Neural crest cell (in vitro differentiated cells): ENCODE measurements at places on chromosomes 4 and X.

GRCh38 chrX:47483306-47484268 lies 565 bp upstream of the ZNF41 start:
- H3K36me3 ChIP-seq = peaks cover 3% of the 10 kb centered on the region
- H3K4me3 ChIP-seq = peak overlapping the region; percentile 90
- peak; percentile 12 for DNase-seq
- peak overlapping the region; percentile 86 for H3K27ac ChIP-seq

GRCh38 chr4:15479913-15480185 lies 10.2 kb downstream of the CC2D2A start:
- no peak overlapping the region for H3K27ac ChIP-seq
- H3K36me3 ChIP-seq = peaks cover 32% of the 10 kb centered on the region
- DNase-seq = no peak
- no peaks in the 10 kb centered on the region for H3K27me3 ChIP-seq
- peak overlapping the region; percentile 90 for H3K4me3 ChIP-seq
- peaks cover 22% of the 10 kb centered on the region for H3K4me1 ChIP-seq

GRCh38 chr4:17320046-17320445 lies 191.8 kb downstream of the QDPR start:
- peaks cover 2% of the 10 kb centered on the region for H3K36me3 ChIP-seq
- DNase-seq = no peak
- no peaks in the 10 kb centered on the region for H3K27me3 ChIP-seq
- H3K27ac ChIP-seq = no peak overlapping the region
- peaks cover 12% of the 10 kb centered on the region for H3K4me1 ChIP-seq

GRCh38 chrX:29617725-29618124 lies 597.6 kb upstream of the MAGEB2 start:
- no peak for DNase-seq
- peaks cover 11% of the 10 kb centered on the region for H3K4me1 ChIP-seq
- no peak overlapping the region for H3K27ac ChIP-seq

GRCh38 chr4:79176351-79176750 lies 149.5 kb downstream of the NAA11 start:
- H3K4me3 ChIP-seq = no peak overlapping the region
- no peak for DNase-seq
- H3K27me3 ChIP-seq = no peaks in the 10 kb centered on the region
- no peaks in the 10 kb centered on the region for H3K4me1 ChIP-seq
- H3K36me3 ChIP-seq = no peaks in the 10 kb centered on the region

- H3K27ac ChIP-seq = no peak overlapping the region
- H3K36me3 ChIP-seq = no peaks in the 10 kb centered on the region
- no peak for DNase-seq
- H3K27me3 ChIP-seq = peaks cover 2% of the 10 kb centered on the region
These were observed 35.8 kb upstream of the TNIP3 start for GRCh38 chr4:121199742-121200561.

DNA sequence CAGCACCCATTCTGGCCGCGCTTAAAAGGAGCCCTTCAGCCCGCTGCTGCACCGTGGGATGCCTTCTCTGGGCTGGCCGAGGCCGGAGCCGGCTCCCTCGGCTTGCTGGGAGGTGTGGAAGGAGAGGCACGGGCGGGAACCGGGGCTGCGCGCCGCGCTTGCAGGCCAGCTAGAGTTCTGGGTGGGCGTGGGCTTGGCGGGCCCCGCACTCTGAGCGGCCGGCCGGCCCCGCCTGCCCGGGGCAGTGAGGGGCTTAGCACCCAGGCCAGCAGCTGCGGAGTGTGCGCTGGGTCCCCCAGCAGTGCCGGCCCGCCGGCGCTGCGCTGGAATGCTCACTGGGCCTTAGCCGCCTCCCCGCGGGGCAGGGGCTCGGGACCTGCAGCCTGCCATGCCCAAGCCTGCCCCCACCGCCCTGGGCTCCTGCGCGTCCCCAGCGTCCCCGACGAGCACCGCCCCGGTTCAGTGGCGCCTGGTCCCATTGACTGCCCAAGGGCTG lies 111.3 kb downstream of the PCDH18 start:
- H3K27ac ChIP-seq = no peak overlapping the region
- peaks cover 3% of the 10 kb centered on the region for H3K36me3 ChIP-seq
- DNase-seq = no peak
- no peaks in the 10 kb centered on the region for H3K27me3 ChIP-seq

- no peak overlapping the region for H3K27ac ChIP-seq
These were observed 70.0 kb downstream of the UGT8 start for GRCh38 chr4:114668577-114668976.

- H3K27ac ChIP-seq = no peak overlapping the region
- peaks cover 7% of the 10 kb centered on the region for H3K4me1 ChIP-seq
- no peak overlapping the region for H3K4me3 ChIP-seq
- H3K36me3 ChIP-seq = peaks cover 5% of the 10 kb centered on the region
- DNase-seq = no peak
These were observed 6.3 kb upstream of the USP53 start for GRCh38 chr4:119206178-119206577.

- no peak overlapping the region for H3K27ac ChIP-seq
- DNase-seq = no peak
- H3K27me3 ChIP-seq = no peaks in the 10 kb centered on the region
- no peak overlapping the region for H3K4me3 ChIP-seq
- peaks cover 16% of the 10 kb centered on the region for H3K4me1 ChIP-seq
- peaks cover 29% of the 10 kb centered on the region for H3K36me3 ChIP-seq
These were observed 11.5 kb upstream of the GPM6B start for GRCh38 chrX:13828392-13828791.

DNA sequence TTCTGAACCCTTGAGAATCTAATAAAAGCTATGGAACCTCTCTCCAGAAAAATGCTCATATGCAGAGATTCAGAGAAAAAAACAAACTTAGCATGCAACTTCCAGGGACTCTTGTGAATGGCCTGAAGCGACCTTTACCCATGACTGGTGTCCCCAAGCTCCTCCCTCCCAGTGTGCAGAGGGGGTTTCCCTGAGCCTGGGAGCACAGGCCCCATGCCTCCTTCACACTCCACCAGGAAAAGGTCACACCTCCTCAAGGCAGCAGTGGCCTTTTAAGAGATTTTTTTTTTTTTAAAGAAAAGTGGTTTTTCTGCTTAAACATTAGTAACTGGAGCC lies 13.3 kb upstream of the UBA6 start:
- DNase-seq = no peak
- H3K36me3 ChIP-seq = peaks cover 5% of the 10 kb centered on the region
- no peaks in the 10 kb centered on the region for H3K27me3 ChIP-seq
- H3K4me1 ChIP-seq = peaks cover 24% of the 10 kb centered on the region
- no peak overlapping the region for H3K4me3 ChIP-seq

GRCh38 chr4:98969878-98970785 lies 25.4 kb upstream of the METAP1 start:
- no peak overlapping the region for H3K4me3 ChIP-seq
- no peaks in the 10 kb centered on the region for H3K27me3 ChIP-seq
- no peaks in the 10 kb centered on the region for H3K36me3 ChIP-seq
- H3K4me1 ChIP-seq = peaks cover 28% of the 10 kb centered on the region
- no peak overlapping the region for H3K27ac ChIP-seq

GRCh38 chr4:118034053-118034785 lies at the start of gene NDST3:
Gene NDST3 (plus strand): TSS chr4:118034486. CDS start chr4:118053911, 19,425 bp downstream.
- H3K27me3 ChIP-seq = peaks cover 3% of the 10 kb centered on the region
- H3K4me3 ChIP-seq = peak within 1 kb of the TSS; percentile 92
- H3K4me1 ChIP-seq = peaks cover 13% of the 10 kb centered on the region

- no peak for DNase-seq
- H3K4me3 ChIP-seq = no peak overlapping the region
- peaks cover 6% of the 10 kb centered on the region for H3K27me3 ChIP-seq
- H3K4me1 ChIP-seq = no peaks in the 10 kb centered on the region
- H3K27ac ChIP-seq = no peak overlapping the region
These were observed 34.7 kb downstream of the DCHS2 start for GRCh38 chr4:154456889-154457288.

- H3K4me1 ChIP-seq = no peaks in the 10 kb centered on the region
- H3K27me3 ChIP-seq = no peaks in the 10 kb centered on the region
- H3K36me3 ChIP-seq = no peaks in the 10 kb centered on the region
- H3K4me3 ChIP-seq = no peak overlapping the region
These were observed 413.5 kb upstream of the GRIA3 start for GRCh38 chrX:122770581-122770980.

GRCh38 chrX:35809781-35810180 lies 11.6 kb downstream of the MAGEB16 start:
- no peak overlapping the region for H3K4me3 ChIP-seq
- H3K27ac ChIP-seq = no peak overlapping the region
- H3K4me1 ChIP-seq = no peaks in the 10 kb centered on the region
- no peaks in the 10 kb centered on the region for H3K27me3 ChIP-seq
